ENCODE measurements at places on chromosomes 16 and 17.

GRCh38 chr16:6063526-6063925, 965.9 kb upstream of the EEF2KMT start:
- H3K4me1 ChIP-seq: no peaks in the 10 kb centered on the region
- no peak overlapping the region for H3K27ac ChIP-seq
- H3K4me3 ChIP-seq: no peak overlapping the region

GRCh38 chr16:89422527-89422904, 67.8 kb downstream of the ANKRD11 start:
- H3K4me1 ChIP-seq: no peaks in the 10 kb centered on the region
- H3K27me3 ChIP-seq: no peaks in the 10 kb centered on the region
- peaks cover 9% of the 10 kb centered on the region for H3K36me3 ChIP-seq
- H3K4me3 ChIP-seq: no peak overlapping the region
- no peak overlapping the region for H3K27ac ChIP-seq

- no peak overlapping the region for H3K27ac ChIP-seq
- H3K36me3 ChIP-seq: no peaks in the 10 kb centered on the region
- H3K4me3 ChIP-seq: no peak overlapping the region
These were observed 62.1 kb downstream of the TOM1L2 start for GRCh38 chr17:17910060-17910459.

- H3K27me3 ChIP-seq: no peaks in the 10 kb centered on the region
- no peak overlapping the region for H3K27ac ChIP-seq
- H3K36me3 ChIP-seq: no peaks in the 10 kb centered on the region
- no peak overlapping the region for H3K4me3 ChIP-seq
- DNase-seq: no peak
These were observed 23.0 kb downstream of the FA2H start for GRCh38 chr16:74751658-74752057.

- peaks cover 6% of the 10 kb centered on the region for H3K4me1 ChIP-seq
- no peak overlapping the region for H3K27ac ChIP-seq
- H3K4me3 ChIP-seq: no peak overlapping the region
- peaks cover 21% of the 10 kb centered on the region for H3K36me3 ChIP-seq
- DNase-seq: no peak
These were observed 5.0 kb downstream of the UBALD2 start for GRCh38 chr17:76270127-76270592.

DNA sequence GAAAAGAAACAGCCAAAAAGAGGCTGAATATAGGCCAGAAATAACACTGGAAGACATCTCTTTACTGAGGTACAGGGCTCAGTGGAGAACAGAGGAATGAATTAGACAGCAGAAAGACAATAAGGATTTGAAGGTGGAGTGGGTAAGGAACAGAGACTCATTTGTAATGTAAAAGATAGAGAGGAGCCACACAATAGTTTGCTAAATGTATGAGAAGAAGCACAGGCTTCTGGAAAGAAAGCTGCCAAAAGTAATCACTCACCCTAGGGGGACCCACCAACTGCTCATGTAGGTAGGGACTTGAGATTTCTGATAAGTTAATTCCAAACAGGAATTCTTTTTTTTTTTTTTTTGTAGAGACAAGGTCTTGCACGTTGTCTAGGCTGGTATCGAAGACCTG, 186.8 kb downstream of the AATF start:
- no peaks in the 10 kb centered on the region for H3K27me3 ChIP-seq
- H3K27ac ChIP-seq: no peak overlapping the region
- no peak for DNase-seq
- no peak overlapping the region for H3K4me3 ChIP-seq

DNA sequence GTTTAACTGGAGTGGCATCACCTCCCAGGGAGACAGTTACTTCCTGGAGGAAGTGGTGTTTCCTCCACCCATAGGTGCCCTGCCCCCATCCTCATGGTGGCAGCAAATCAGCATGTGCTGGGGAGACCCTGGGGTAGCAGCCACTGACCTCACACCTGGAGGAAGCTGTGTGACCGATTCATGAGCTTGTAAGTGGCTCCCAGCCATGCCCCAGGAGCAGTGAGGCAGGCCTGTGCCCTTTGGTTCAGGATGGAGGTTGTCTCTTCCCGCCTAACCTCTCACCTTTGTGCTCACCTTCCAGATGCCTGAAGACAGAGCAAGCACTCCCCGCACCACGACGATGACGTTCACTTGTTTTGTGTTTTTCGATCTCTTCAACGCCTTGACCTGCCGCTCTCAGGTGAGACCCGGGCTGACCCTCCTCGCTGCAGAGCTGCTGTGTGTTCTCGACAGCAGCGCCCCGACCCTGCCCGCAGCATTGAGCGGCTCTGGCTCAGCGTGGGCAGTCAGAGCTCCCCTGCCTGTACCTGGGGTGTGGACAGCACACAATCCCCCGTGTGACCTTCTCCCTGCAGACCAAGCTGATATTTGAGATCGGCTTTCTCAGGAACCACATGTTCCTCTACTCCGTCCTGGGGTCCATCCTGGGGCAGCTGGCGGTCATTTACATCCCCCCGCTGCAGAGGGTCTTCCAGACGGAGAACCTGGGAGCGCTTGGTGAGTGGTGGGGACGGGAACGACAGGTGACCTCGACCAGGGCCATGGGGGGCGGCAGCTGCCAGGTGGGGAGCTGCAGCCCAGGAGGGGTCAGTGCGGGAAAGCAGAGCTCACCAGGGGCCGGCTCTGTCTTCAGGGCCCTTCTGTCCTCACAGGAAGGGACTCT, 42.8 kb downstream of the MEAK7 start:
- no peak for DNase-seq
- peaks cover 11% of the 10 kb centered on the region for H3K36me3 ChIP-seq
- H3K27me3 ChIP-seq: no peaks in the 10 kb centered on the region

- H3K27me3 ChIP-seq: peaks cover 76% of the 10 kb centered on the region
- H3K36me3 ChIP-seq: no peaks in the 10 kb centered on the region
- DNase-seq: no peak
These were observed 34.4 kb upstream of the MYH2 start for GRCh38 chr17:10583834-10584233.

DNA sequence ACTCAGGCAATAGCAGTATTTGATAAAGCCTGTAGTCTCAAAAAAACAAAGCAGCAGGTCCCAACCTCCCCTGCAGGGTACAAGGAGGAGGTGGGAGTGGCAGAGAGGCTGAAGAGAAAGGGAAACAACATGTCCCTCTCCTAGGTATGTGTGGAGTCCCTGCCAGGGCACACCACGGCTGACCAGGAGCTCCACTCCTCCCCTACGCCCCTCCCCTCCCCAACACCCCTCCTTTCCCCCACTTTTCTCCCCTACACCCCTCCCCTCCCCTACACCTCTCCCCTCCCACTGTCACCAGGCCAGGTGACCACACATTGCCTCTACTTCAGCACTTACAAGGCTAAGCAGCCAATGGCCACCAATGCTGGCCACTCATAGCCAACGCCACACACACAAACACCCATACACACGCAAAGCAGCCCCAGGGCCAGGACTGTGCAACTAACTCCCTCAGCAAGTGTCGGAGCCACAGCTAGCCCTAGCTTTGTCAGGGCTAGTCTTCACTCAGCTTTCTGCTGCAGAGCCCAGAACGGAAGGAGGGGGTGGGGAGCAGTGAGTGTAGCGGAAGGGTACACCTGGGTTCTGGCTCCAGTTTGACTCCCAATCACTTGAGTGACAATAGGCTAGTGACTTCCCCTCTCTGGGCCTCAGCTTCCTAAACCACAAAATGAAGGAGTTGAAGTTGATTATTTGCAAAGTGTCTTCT, 8.2 kb downstream of the CAVIN1 start:
- no peaks in the 10 kb centered on the region for H3K27me3 ChIP-seq
- H3K36me3 ChIP-seq: no peaks in the 10 kb centered on the region
- no peak for DNase-seq
- no peak overlapping the region for H3K4me3 ChIP-seq
- H3K4me1 ChIP-seq: peaks cover 52% of the 10 kb centered on the region
- H3K27ac ChIP-seq: no peak overlapping the region

DNA sequence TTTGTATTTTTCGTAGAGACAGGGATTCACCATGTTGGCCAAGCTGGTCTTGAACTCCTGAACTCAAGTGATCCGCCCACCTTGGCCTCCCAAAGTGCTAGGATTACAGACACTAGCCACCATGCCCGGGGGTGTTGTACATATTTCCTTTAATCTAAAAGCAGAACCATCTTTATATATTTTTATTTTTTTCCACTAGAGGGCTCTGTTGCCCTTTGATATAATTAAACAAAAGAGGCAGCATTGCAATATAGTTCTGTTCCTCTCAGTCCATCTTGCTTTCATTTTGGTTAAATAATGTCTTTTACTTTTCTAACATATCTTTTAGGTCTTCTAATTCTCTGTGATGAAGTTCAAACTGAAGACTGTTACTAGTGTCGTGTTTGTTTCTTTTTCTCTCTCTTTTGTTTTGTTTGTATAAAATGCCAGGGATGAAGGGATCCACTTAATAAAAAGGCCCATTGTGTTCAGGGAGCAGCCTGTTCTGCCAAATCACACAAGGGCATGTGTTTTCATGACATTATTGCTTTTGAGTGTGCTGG, 23.4 kb downstream of the WWOX start:
- no peak overlapping the region for H3K4me3 ChIP-seq
- H3K4me1 ChIP-seq: no peaks in the 10 kb centered on the region
- H3K27me3 ChIP-seq: no peaks in the 10 kb centered on the region
- peak; percentile 22 for DNase-seq

- H3K4me3 ChIP-seq: no peak overlapping the region
- H3K27ac ChIP-seq: no peak overlapping the region
- H3K4me1 ChIP-seq: no peaks in the 10 kb centered on the region
These were observed 246.1 kb downstream of the SLC39A11 start for GRCh38 chr17:72846399-72846798.

GRCh38 chr16:1150511-1150982, 2.4 kb upstream of the CACNA1H start:
- H3K4me3 ChIP-seq: peak overlapping the region; percentile 42
- peak; percentile 60 for DNase-seq
- no peaks in the 10 kb centered on the region for H3K36me3 ChIP-seq

DNA sequence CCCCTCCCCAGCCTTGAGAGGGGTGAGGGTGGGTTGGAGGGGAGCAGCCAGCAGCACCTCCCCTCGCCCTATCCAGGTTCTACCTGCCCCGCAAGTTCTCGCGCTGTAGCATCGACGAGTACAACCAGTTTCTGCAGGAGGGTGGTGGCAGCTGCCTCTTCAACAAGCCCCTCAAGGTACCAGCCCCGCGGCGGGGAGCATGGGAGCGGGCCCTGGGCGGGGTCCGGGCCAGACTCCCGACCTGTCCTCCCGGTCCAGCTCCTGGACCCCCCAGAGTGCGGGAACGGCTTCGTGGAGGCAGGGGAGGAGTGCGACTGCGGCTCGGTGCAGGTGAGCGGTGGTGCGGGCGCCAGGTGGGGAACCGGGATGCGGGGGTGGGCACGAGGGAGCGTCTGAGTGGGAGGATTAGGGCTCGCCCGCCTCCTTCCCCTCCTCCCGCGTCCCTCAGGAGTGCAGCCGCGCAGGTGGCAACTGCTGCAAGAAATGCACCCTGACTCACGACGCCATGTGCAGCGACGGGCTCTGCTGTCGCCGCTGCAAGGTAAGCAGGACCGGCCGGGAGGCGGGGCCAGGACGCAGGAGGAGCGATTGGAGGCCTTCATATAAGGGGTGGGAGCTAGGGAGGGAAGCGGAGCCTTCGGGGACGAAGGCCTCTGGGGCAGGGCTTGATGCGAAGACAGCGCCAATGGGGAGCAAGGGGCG, 16.5 kb downstream of the ADAM11 start:
- H3K4me1 ChIP-seq: peaks cover 30% of the 10 kb centered on the region
- H3K27me3 ChIP-seq: no peaks in the 10 kb centered on the region
- H3K27ac ChIP-seq: peak overlapping the region; percentile 69
- peak overlapping the region; percentile 67 for H3K4me3 ChIP-seq
- no peaks in the 10 kb centered on the region for H3K36me3 ChIP-seq

- peaks cover 61% of the 10 kb centered on the region for H3K4me1 ChIP-seq
- H3K27me3 ChIP-seq: no peaks in the 10 kb centered on the region
- DNase-seq: peak; percentile 15
These were observed 30.9 kb downstream of the FAM222B start for GRCh38 chr17:28811651-28812090.

GRCh38 chr17:34601416-34601815, 22.0 kb downstream of the TMEM132E start:
- no peaks in the 10 kb centered on the region for H3K4me1 ChIP-seq
- no peak overlapping the region for H3K4me3 ChIP-seq
- no peak overlapping the region for H3K27ac ChIP-seq
- no peaks in the 10 kb centered on the region for H3K36me3 ChIP-seq
- DNase-seq: no peak

DNA sequence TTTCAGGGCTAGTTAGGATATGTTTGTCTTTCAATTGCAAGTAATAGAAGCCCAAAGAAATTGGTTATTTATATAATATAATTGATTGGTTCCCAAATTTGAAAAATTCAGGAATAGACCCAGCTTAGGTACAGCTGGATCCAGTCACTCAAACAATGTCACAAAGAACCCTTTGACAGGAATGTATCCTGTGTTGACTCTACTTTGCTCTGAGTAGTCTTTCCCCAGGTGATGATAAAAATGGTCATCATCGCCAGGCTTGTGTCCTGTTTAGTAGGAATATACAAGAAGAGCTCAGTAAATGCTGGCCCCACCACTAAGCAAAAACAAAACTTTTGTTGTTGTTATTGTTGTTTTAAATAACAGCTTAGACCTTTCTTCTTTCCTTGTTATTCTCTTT, 35.0 kb downstream of the MAPT start:
- H3K27ac ChIP-seq: no peak overlapping the region
- H3K36me3 ChIP-seq: no peaks in the 10 kb centered on the region
- H3K4me3 ChIP-seq: no peak overlapping the region
- H3K27me3 ChIP-seq: no peaks in the 10 kb centered on the region
- no peak for DNase-seq

DNA sequence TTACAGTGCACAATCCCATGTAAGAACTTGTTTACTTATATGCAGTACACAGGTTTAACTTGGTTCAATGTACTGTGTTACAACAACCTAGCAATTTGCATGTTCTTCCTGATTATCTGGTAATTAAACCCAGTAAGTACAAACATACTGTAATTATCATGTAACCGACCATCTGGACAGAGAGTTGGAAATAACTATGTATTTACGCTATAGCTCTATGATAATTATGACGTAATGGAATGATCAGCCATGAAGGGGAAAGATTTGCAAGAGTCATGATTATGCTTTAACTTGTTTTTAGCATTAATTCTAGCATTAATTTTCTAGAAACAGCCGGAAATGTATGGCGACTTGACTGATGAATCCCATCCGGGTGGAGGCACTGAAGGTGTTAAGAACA, 74.8 kb upstream of the SALL1 start:
- H3K27ac ChIP-seq: no peak overlapping the region
- no peaks in the 10 kb centered on the region for H3K27me3 ChIP-seq
- no peaks in the 10 kb centered on the region for H3K36me3 ChIP-seq
- H3K4me3 ChIP-seq: no peak overlapping the region

DNA sequence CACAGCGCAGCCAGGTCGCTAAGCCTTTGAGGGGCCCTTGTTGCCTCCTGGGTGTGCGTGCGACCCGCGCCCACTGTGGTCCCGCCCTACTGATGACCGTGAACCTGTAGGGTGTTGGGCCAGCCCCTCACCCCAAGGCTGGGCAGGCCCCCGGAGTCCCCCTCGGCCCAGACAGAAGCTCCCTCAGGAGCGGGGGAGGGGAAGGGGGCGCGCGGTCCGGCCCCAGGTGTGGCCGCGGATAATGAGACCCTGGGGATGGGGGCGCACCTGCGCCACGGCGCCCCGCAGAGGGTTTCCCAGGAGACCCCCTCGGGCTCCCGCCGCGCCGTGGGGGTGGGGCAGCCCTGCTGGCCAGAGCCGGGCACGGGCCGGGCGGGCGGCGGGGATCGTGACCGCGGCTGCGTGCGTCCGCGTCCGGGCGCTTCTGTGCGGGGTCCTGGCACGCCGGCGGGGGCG, 358 bp upstream of the ARHGDIG start:
- H3K27me3 ChIP-seq: no peaks in the 10 kb centered on the region
- no peaks in the 10 kb centered on the region for H3K36me3 ChIP-seq
- no peak overlapping the region for H3K4me3 ChIP-seq
- H3K4me1 ChIP-seq: no peaks in the 10 kb centered on the region
- DNase-seq: no peak

- H3K27ac ChIP-seq: no peak overlapping the region
- no peaks in the 10 kb centered on the region for H3K36me3 ChIP-seq
- no peak for DNase-seq
- H3K4me1 ChIP-seq: peaks cover 8% of the 10 kb centered on the region
- no peak overlapping the region for H3K4me3 ChIP-seq
These were observed 5.7 kb upstream of the C1QTNF8 start for GRCh38 chr16:1101573-1102332.
